Neural progenitor cell (in vitro differentiated cells): ENCODE measurements at places on chromosomes 1 and 21.

DNA sequence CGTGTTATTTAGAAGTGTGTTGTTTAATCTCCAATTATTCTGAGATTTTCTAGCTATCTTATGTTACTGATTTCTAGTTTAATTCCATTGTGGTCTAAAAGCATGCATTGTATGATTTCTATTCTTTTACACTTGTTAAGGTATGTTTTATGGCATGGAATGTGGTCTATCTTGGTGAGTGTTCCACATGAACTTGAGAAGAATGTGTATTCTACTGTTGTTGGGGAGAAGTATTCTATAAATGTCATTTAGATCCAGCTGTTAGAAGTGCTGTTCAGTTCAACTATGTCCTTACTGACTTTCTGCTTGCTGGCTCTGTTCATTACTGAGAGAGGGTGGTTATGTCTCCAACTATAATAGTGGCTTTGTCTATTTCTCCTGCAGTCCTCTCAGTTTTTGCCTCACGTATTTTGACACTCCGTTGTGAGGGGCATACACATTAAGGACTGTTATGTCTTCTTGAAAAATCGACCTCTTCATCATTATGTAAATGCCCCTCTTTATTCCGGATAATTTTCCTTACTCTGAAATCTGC, 12.0 kb upstream of the PLA2G5 start:
- DNase-seq: no peak

GRCh38 chr1:15201849-15202551, 45.0 kb upstream of the FHAD1 start:
- DNase-seq: no peak

DNA sequence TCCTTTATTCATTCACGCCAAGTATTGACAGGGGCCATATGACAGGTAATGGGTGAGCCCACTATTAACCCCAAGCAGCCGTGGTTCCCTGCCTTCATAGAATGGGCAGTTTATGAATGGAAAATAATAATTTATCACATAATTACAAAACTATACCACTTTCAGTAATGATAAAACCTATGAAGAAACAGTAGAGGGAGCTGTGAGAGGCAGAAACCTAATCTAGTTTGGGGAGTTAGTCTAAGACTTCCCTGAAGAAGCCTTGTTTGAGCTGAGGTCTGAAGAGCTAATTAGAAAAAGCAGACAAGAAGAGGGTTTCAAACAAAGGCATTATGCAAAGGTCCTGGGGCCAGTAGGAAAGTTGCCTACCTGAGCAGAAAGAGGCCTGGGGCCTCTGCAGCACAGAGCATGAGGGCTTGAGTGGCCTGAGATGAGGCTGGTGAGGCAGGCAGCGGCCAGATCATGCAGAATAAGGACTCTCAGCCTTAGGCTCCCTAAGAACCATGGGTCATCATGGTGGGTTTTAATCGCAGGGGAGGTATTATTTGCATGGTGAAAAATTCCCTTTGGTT, 142.8 kb downstream of the ATG4C start:
- DNase-seq: no peak

DNA sequence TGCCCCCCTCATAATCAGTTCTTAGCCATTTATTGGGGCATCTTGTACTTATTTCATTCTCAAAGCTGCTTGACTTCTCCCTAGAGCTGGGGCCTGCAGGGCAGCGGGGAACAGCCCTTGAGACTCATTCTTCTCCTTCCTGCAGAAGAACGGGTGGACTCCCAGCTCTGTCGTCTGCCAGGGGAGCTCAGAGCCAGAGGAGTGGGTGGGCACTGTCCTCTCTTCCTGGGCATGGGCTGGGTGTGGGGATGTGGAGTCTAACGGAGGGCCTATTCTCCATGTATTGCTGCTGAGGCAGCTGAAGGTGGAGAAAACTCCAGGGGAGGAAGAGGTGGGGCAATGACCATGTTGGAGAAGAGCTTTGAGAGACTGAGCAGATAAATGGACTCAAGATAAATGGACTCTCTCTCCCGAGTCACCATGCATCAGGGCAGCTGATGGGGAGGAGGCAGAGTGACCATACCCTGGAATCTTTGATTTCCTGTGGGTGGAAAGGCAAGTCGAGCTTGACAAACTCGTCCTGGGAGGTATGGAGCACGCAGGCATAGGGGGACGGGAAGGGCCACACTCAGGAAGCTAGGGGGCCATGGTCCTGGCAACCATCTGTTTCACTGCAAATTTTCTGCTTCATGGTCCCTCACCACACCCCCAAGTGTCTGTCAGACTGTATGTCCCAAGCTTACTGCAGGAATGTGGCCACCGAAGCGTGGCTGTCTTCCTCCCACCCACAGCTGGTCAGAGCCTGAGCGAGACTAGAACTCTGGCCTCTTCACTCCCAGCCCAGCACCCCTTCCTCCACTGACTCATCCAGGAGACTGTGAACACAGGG, 56.9 kb upstream of the ATP2B4 start:
- no peak for DNase-seq

DNA sequence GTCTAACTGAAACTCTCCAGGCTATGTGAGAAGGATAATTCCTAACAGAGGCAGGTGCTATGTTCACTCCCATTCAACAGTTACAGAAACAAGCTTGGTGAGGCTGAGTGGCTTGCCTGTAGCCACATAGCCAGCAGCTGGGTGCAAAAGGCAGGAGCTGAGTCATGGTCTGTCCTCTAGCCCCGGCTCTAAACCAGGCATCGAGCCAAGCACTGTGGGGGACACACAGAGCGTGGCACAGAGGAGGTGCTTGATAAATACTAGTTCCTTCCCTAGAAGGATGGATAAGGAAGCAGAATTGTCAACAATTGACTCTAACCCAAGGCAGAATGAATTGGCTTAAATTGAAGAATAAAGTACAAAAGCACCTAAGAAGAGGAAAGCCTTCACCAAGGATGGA, 10.4 kb upstream of the KCNA2 start:
- no peak for DNase-seq

DNA sequence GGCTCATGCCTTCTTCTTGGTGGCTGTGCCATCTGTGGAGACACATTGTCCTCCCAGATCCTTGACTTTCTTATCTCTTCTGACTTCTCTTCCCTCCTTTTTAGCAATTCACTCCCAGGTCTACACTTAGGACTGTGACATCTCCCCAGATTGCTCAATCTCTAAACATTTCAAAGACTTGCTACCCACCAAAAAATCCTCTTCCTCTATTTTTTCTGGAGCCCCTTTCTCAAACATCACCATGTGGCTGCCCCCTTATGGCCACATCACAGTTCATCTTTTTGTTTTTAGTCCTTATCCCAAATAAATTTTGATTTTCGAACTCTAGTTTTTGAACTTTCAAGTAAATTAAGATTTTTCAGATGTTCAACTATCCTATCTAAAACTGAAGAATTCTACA, 148.6 kb upstream of the HOOK1 start:
- no peak for DNase-seq

GRCh38 chr1:206672844-206673758, 11.6 kb upstream of the MAPKAPK2 start:
- DNase-seq: no peak

GRCh38 chr1:24906760-24907490, 23.2 kb downstream of the RUNX3 start:
- no peak for DNase-seq

GRCh38 chr1:65572701-65573421, 152.4 kb downstream of the LEPR start:
- DNase-seq: no peak

DNA sequence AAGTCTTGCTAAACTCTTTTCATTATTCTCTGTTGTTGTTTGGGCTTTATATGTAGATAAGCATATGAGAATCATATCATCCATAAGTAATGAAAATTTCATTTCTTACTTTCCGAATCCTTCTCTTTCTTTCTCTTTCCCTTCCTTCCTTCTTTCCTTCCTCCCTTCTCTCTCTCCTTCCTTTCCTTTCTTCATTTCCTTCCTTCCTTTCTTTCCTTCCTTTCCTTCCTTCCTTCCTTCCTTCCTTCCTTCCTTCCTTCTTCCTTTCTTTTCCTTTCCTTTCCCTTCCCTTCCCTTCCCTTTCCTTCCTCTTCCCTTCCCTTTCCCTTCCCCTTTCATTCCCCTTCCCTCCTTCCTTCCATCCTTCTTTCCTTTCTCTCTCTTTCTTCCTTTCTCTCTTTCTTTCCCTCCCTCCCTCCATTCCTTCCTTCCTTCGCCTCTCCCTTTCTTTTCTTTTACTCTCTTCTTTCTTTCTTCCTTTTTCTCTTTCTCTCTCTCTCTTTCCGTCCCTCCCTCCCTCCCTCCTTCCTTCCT, 147.3 kb downstream of the UCK2 start:
- DNase-seq: no peak

DNA sequence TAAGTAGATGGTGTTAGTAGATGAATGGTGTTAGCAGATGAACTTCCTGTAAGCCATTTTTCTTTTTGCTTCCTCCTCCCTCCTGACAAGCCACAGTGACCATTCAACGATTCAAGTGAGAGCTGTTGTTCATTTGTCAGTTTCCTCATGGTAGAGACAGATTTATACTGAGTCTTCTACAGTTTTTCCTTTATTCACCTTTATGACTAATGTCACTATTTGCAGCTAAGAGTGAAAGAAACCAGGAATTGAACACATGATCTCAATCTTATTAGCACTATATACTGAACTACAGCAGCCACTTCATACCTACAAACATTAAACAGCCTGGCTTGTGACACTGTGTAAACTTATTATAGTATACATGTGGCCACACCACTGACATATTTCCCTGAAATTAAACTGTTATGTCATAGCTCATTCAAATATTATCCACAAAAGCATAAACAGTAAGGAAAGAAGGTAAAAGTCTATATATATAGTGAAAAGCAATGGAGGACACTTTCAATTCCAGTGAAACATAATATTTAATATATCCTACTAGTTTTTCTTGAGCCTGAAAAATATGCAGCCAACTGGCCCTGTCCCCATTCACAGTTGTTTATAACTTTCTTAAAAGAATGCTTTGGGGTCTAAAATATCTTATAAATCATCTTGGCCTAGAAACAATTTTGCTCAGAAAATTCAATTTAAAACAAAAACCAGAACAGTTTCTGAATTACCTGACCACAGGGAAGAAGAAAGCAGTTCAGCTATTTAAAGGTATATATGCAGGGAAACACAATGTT, 566.9 kb upstream of the ZRANB2 start:
- no peak for DNase-seq
